Aorta (tissue), 5 donors: ENCODE measurements at places on chromosomes 1 and 21. TPM values are rescaled to one million over a fixed set of nuclear protein-coding genes. Genes with fewer than 3 reads are reported as not detected.

GRCh38 chr1:9420835-9421532 lies 118.3 kb upstream of the SLC25A33 start:
- H3K4me3 ChIP-seq, result no peak overlapping the region
- no peak overlapping the region for H3K27ac ChIP-seq
- no peaks in the 10 kb centered on the region for H3K4me1 ChIP-seq
- no peaks in the 10 kb centered on the region for H3K27me3 ChIP-seq
- no peak for DNase-seq

DNA sequence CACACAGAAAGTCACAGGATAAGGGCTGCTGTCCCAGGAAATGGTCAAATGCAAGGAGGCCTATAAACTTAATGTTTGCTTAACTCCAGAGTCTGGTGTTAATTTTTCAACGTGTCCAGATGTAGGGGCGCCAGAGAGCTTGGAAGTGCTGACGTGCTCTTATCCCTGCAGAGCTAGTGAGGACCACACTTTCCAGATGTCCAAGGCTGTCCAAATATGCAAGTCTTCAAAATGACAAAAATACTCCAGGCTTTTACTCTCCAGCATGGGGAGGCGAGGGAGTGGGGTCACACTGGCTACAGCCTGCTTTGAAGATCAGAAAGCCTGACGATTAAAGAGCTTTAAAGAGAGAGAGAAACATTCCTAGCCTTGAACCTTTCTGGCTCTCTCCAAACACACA lies 57.6 kb downstream of the ABCA4 start:
- no peak overlapping the region for H3K27ac ChIP-seq
- no peaks in the 10 kb centered on the region for H3K4me1 ChIP-seq
- H3K27me3 ChIP-seq, result no peaks in the 10 kb centered on the region
- H3K4me3 ChIP-seq, result no peak overlapping the region

GRCh38 chr1:79373481-79374125 lies 367.1 kb upstream of the ADGRL4 start:
- H3K27me3 ChIP-seq, result no peaks in the 10 kb centered on the region
- peaks cover 5% of the 10 kb centered on the region for H3K4me1 ChIP-seq
- H3K36me3 ChIP-seq, result no peaks in the 10 kb centered on the region
- no peak for DNase-seq

DNA sequence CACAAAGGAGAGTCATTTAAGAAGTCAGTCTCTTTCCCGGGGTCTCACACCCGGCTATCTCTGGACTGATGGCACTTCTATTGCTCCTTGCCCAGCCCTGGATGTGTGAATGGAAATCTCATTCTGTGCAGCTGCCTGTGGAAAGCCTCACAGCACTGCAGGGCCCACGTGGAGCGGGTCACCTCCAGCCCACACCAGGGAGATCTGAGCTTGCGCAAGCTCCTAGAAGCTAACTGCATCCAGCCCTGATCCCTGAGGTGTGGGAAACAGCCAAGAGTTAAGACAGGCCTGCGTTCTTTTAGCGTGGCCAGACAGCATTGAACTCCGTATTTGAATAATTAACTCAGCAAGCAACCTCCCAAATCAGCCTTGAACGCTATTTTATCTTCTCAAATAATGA lies 150.5 kb downstream of the LRIG2 start:
- no peaks in the 10 kb centered on the region for H3K27me3 ChIP-seq
- H3K4me1 ChIP-seq, result peaks cover 3% of the 10 kb centered on the region
- no peak overlapping the region for H3K27ac ChIP-seq
- H3K4me3 ChIP-seq, result no peak overlapping the region
- no peak for DNase-seq

The PLA2G2D gene
- total RNA-seq, result 0.33 TPM

The LCE2C gene
- not detected for total RNA-seq

DNA sequence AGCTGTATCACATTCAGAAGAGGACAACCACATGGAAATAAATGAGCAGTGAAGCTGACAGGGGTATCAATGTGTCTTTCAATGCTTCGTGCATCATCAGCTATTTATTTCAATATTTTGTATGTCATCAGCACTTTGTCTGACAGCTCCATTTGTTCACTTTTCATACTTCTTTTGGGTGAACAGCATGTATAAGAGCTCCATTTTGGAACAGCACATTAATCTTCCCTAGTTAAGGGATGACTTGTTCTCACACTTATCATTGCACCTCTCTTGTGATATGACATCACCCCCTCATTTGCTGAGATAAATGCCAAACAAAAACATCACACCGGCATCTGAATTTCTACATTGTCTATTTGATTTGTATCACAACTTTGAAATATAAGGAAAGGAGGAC lies 190.6 kb upstream of the SAMSN1 start:
- DNase-seq, result no peak
- H3K4me3 ChIP-seq, result no peak overlapping the region
- H3K36me3 ChIP-seq, result no peaks in the 10 kb centered on the region

The LCE1A gene
- not detected for total RNA-seq

The C2CD4D gene
- not detected for total RNA-seq

DNA sequence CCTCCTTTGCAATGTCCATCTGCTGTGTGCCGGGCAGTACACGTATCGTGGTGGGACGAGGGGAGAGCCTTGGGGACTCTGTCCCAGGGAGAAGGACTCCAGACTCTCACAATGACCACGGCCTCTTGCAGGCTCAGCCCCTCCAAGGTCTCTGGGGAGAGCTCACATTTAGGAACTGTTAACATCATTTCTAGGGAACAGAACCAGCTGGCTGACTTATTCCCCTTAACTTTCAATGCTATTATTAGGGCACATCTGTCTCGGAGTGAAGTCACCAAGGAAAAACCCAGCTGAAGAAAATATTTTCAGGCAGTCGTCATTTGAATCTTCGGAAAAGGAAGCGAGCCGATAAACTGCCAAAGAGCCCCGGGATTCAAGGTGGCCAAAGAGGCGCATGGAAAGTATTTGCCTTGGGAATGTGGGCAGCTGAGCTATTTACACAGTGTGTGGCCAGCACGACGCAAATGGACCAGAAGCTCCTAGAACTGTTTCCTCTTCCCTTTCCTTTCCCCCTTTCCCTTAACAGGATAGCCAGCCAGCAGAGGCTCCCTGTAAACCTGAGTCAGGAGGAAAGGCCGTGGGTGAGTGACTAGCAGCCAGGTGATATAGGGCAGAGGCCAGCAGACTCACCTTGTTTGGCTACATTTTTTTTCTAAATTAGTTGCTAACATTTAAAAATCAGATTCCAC lies 74.5 kb downstream of the ITPKB start:
- no peaks in the 10 kb centered on the region for H3K36me3 ChIP-seq
- peak overlapping the region; percentile 100 for H3K27ac ChIP-seq
- H3K4me3 ChIP-seq, result no peak overlapping the region
